ENCODE measurements at places on chromosomes 3 and 15.

DNA sequence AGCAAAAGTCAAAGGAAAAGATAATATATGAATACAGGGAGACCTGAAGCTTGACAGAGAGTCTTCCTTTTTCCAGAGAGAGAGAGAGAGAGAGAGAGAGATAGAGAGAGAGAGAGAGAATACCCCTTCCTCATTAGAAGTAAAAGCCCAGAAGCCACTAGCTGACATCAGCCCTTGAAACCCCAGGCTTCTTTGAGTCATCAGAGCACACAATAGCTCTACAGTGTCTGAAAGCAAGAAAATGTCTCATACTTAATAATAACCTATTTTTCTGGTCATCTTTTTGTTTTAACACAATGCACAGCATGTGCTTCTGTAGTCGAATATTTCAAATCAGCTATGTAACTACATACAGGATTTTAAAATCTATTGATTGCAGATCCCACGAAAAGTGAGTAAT, 109.2 kb upstream of the NANOGP8 start:
- DNase-seq, result no peak

DNA sequence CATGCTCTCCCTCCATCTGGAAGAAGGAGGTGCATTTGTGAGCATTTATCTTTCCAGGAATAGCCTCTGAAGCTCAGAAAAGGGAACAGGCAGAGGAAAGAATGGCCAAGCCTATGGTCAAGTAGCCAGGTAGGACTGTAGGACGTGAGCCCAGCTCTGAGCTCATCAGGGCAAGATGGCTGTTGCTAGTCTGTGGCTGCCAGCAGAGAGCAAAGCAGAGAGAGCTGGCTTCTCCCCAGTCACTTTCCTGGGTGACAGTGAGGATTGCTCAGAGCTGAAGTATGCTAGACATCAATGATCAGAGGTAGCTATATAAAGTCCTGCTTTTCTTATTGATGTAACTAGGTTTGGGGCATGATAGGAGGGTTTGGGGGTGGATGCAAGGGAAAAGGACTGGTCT, 146.1 kb upstream of the SLC24A5 start:
- no peak for DNase-seq

- peak; percentile 31 for DNase-seq
These were observed 407 bp downstream of the USP13 start for GRCh38 chr3:179653096-179653797.

DNA sequence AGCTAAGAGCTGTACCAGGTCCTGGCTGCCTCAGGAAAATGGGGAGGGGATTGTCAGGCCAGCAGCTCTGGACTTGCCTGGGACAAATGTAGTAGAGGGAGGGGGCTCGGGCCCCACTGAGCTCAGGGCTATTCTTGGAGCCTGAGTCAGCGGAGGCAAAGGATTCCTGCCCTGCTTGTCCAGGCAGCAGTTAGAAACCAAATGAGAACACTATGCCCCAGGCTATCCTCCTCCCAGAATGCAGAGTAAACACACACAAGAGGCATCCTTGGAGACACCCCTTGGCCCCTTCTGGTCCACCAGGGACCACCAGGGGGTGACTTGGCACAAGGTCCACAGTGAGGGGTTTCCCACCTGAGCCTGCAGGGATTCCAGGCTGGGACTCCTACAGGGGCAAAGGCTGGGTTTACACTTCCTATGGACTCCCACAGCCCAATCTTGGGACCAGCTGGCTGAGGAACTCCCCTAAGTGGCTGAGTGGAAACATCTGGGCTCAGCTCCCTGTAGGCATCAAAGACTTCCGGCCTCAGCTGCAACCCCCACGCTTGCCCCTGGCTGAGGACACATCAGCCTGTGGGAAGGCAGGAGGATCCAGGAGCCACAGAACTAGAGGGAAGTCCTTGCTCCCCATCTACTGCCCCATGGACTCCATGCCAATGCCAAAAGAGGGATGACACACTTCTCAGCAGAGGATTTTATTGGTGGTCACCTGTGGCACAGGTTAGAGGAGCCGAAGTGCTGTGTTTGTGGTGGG, 3.4 kb upstream of the COL7A1 start:
- no peak for DNase-seq

- DNase-seq, result no peak
These were observed 47.5 kb upstream of the SELENOK start for GRCh38 chr3:53939086-53939582.

GRCh38 chr3:61537366-61537765, 24.0 kb upstream of the PTPRG start:
- DNase-seq, result no peak

DNA sequence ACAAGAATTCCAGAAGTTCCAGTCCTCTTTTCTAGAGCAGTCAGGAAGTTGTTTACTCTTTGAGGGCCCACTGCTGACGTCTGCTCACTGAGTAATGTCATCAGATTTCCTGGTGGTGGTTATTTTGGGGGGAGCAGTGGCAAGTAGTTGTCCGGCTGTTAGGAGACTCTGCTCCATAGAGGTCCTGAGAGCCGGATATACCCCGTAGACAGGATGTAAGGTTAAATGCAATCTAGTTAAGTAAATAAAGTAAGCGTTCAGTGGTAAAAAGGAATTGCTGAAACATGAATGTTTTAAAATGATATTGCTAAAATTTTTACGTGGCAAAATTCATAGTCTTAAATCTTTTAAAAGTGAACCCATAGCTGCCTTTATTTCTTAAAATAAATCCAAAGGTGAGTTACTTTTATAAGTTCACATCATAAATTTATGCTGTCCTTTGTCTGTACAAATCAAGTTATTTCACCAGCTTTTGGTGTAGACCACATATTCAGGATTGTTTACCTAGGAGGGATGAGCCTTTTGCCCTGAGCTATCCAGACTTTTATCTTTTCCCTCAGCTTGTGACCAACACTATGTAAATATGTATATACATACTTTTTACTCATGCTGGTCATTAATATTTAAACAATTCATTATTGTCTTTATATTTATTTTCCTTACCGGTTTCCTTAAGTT, 65.8 kb downstream of the PDE8A start:
- no peak for DNase-seq

DNA sequence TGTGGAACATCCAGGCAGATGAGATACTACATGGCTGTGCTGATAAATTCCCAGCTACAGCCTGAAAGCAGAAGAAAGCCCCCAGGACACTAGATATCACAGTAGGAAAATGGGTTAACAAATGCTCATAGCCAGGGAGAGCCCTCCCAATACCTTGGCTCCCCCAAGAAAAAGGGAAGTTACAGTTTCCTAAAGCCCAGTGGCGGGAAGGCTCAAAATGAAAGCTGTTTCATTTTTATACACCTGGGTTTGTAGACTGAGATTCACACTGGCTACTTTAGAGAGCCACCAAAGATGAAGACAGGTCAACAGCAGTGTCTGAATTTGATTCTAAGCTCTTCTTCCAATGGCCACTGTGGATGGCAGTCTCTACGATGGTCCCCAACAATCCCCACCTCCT, 55.0 kb upstream of the TOPAZ1 start:
- no peak for DNase-seq

- no peak for DNase-seq
These were observed 42.8 kb downstream of the MAP2K1 start for GRCh38 chr15:66429546-66429945.

GRCh38 chr3:94130690-94131089, 67.8 kb downstream of the NSUN3 start:
- DNase-seq, result no peak

- DNase-seq, result no peak
These were observed 40.0 kb downstream of the TAFA4 start for GRCh38 chr3:68892297-68892696.

DNA sequence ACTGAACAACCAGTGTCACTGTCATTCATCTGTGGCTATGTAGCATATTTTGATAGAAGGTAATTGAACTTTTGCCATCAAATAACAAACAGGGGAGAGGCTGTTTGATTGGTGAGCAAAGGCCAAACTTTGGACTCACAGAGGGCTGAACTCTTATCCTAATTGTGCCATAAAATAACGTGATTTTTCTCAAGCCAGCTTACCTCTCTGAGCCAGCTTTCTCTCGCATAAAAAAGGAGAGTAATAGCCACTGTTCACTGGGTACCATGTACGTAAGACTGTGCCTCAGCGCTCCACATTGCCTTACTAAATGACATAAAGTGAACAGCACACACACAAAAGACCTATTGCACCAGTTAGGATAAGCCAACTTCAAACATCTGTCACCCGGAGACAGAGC, 216.9 kb downstream of the LRTM1 start:
- DNase-seq, result no peak

DNA sequence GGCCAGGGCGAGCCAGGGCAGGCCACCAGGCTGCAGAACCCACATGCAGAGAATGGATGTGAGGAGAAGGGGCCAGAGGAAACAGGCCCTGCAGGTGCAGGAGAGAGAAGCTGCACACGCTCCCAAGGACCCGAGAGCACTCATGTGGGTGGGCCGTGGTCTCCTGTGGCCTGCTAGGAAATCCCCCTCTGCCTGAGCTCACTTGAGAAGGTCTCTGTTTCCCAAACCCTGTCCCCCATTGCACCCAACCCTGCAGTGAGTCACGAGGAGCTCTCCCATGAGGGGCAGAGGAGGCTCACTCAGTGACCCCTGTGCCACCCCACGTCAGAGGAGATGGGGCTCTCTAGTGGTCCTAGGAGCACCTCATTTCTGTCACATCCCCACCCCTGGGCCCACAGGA, 111.1 kb downstream of the KLF13 start:
- DNase-seq, result no peak

DNA sequence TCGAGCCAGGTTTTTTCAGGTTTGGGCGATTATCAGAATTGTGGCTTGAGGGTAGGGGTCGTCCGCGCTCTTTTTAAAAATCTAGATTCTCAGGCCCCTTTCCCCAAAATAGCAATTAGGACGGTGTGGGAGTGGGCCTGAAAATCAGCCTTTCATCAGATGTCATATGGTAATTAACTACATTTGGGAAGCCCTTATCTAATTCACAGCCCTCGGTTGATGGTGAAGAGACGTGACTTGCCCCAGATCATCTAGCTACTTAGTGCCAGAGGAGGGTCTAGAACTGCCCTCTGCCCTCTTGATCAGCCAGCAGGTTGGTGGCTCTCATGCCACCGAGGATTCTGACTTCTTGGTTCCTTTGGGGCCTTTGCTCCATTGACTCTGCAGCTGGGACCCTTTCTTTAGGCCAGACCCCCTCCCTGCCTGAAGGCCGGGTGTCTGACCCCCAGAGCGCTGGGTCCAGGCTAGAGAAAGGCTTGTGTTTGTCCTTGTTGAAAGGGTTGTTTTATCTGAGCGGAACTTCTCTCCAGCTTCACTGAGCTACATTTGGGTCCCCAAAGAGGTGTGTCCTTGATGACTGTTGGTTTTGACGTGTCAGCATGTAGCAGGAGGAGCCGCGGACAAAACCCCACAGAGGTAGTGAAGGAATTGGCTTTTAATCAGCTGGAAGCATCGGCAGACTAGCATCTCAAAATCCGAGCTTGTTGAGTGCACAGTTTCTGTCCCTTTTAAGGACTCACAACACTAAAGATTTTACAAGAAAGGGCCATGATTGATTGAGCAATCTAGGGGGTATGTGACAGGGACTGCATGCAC, 857 bp downstream of the AEN start:
- DNase-seq, result peak; percentile 28

- peak; percentile 32 for DNase-seq
These were observed 10.2 kb downstream of the SNRK start for GRCh38 chr3:43296565-43296964.

DNA sequence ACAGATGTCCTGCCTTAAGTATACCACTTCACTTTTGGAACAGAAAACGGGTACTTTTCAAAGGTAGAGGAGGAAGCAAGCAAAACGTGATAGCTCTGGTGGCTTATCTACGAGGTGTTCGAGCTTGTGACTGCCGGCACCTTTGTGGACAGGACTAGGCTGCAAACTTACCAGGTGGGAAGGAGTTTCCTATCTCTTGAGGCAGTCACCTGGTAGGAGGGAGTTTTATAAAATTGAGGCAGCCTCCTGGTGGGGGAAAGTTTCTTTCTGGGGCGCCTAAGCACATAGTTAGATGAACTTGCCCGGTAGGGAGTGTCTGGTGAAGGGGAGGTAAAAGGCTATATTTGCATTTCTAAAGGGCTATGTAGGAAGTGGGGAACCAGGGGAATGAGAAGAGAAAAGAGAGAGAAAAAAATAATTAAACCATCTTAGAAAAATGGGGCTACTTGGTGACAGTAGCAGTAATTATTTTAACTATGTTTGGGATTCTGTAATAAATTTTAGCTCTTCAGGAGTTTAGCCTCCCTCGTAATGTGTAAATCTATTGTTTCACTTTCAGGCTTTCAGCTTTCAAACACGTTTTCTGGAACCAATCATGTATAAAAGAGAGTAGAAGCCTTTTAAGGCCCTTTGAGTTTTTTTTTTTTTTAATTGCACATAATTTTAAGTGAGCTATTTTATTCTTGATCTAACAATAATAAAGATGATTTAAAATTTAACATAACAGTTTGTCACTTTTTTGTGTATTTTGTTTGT, 131.0 kb downstream of the IL5RA start:
- no peak for DNase-seq

GRCh38 chr3:115146032-115146417, 1.1 kb downstream of the ZBTB20 start:
- DNase-seq, result no peak

GRCh38 chr3:33581666-33582065, 136.4 kb downstream of the CLASP2 start:
- no peak for DNase-seq

- no peak for DNase-seq
These were observed 459.8 kb downstream of the MCTP2 start for GRCh38 chr15:94691169-94691568.

- DNase-seq, result no peak
These were observed 85.3 kb upstream of the RNU6-1 start for GRCh38 chr15:67925182-67925581.

DNA sequence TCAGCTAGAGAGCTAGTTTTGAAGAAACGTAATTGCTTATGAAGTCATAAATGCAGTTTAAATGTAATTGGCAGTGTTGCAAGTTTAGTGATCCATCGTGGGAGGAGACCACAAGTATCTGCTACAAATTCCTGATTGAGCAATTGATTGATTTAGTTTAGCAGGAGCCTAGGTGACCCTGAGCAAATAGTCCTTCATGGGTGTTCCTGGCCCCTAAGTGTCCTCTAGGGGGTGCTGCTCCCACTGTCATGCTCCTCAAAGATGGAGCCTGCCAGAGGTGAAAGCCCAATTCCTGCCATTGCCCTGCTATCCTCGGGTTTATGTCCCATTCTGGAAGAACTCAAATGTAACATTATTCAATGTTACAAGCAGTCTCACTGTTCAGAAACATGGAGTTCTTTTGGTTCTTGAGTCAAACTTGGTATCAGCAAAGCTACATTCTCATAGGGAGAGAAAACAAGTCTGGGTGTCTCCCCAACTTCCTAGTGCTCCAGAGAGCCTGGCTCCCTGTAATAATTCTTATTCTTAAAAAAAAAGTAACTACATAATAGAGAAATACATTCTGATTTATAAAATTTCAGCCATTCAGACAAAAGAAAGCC, 29.8 kb upstream of the SENP5 start:
- DNase-seq, result peak; percentile 27

DNA sequence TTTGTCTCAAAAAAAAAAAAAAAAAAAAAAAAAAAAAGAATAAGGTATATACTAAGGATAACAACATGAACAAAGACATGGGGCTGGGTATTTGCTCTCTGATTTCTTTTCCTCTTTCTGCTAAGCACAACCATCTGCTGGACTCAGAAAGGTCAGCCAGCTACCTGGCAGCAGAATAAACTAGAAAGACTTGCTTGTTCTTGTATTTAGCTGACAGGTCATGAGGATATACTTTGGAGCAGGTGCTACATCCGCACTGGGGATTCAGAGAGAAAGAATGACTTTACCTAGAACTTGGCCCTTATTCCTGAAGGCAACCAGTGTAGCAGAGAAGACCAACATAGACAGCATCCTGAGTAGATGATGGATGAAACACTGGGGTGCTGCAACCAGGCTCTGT, 550.5 kb downstream of the NTRK3 start:
- DNase-seq, result no peak

- no peak for DNase-seq
These were observed 179.9 kb upstream of the TBL1XR1 start for GRCh38 chr3:177377166-177377565.
